ENCODE measurements at places on chromosomes 7 and 10. TPM values are rescaled to one million over a fixed set of nuclear protein-coding genes. Genes with fewer than 3 reads are reported as not detected.

- DNase-seq, result peak; percentile 63
Measured at GRCh38 chr7:107874605-107875446, 16.2 kb upstream of the DLD start.

Gene CALCR
- 0.17 TPM for total RNA-seq

DNA sequence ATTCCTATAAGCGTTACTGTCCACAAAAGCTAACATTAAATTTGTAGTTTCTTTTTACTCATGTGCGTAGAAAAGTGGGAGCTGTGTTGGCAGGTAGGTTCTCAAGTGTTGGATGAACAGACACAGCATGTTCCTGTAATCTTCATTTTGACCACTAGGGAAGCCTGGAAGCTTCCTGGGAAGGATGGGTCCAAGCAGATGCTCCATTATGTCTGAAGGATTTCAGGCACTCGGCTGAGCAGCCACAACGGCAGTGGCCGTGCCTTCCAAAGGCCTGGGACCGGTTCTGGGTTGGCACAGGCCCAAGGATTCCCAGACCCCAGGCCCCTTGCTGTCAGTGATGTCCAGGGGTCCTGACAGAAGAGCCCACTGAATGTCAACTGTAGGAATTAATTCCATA, 386.3 kb downstream of the TNS3 start:
- DNase-seq, result no peak

GRCh38 chr10:26311383-26311940, 94.9 kb downstream of the GAD2 start:
- DNase-seq, result peak; percentile 10

GRCh38 chr10:113093188-113094113, 143.4 kb downstream of the TCF7L2 start:
- peak; percentile 92 for DNase-seq

Gene C10orf90
- total RNA-seq, result not detected

All from renal cortical epithelial cell (primary cell).